Skeletal muscle cell (primary cell): ENCODE measurements at places on chromosomes 4 and X.
A peak's percentile ranks its signal among the peaks of the same experiment; 100 is the strongest.

DNA sequence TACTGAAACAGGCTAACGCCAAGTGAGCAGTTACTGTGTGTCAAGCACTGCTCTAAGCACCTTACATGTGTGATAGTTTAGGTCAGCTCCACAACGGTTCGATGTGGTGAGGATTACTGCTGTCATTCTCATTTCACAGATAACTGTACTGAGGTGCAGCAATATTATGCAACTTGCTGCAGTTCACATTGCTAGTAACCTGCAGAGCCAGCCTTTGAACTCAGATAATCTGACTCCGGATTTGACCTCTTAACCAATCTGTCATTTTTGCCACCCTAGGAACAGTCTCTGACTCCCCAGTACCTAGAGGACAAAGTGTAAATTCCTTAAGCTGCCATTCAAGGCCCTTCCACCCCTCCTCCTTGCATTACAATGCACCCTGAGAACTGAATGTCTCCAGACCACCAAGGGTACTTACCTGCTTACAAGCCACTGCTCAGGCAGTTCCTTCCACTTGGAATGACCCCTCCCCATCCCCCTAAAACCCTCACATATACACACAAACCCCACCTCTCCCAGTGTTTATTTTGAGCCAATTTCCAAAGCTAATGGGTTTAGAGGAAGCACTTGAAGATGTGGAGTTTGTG, 24.9 kb downstream of the EFNB1 start:
- DNase-seq = no peak

DNA sequence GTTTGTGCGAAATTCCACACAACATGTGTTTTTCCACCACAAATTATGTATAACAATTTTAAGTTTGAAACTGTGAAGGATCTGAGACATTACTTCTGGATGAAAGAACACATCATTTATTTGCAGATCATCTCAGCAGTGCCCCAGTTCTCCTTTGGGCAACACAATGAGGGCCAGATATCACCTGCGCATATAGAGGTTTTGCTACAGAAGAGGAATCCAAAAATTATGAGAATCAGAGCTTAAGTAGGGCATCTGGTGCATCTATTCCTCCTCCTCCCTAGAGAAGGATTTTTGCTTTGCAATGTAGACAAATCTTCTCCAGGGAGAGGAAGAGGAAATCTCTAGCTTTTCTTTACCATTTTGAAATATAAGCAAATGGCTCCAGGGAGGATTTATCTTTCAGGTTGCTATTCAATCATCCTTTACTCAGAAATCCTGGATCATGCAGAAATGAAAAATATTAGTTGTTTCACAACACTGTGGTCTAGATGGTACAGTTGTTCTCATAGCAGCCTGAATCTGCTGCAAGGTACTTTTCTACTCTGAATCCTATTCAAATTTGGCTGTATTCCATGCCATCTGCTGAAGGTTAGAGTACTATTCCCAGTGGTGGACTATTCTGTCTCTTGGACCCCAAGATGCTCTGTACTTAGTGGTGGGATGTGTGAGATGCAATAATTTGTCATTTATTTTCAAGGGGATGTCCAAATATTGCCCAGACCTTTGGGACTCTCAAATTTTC, 132.1 kb downstream of the SNCA start:
- no peak for DNase-seq

GRCh38 chr4:32932156-32932555, 2212.0 kb downstream of the PCDH7 start:
- DNase-seq = no peak

DNA sequence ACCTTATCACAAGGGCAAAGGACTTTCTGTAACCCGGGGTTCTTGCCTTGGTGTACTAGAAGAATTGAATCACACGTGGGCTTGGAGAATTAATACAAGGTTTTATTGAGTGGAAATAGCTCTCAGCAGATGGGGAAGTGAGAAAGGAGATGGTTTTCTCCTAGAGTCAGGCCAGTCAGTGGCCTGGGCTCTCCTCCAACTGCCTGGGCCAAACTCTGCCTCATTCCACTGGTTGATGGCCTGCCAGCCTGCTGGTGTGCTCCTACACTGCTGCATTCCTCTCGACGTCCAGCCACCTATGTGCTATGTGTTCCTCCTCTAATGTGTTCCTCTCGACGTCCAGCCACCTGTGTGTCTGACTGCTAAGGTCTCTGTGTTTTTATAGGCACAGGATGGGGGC, 35.3 kb upstream of the SPIN2A start:
- no peak for DNase-seq

GRCh38 chr4:186169333-186169944, 21.9 kb upstream of the CYP4V2 start:
- no peak for DNase-seq

- no peak for DNase-seq
These were observed 349.8 kb upstream of the CPEB2 start for GRCh38 chr4:14652522-14652921.

- no peak for DNase-seq
These were observed 144.3 kb downstream of the RTL3 start for GRCh38 chrX:78514852-78515251.

DNA sequence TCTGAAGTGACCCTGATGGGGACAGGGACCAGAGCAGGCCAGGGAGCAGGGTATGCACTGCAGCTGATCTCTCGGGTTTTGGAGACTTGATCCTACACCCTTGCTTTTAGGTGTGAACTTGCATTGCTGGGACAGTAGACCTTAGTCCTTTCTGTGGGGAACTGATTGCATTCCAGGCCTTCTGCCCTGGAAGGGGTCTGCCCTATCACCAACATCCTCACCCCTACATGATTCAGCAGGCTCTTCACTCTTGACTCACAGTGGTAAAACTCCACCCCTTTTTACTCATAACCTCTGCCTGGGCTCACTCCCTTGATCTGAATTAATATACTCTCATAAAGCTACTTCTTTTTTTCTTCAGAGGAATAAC, 6.6 kb upstream of the DDX60L start:
- peak; percentile 41 for DNase-seq

GRCh38 chr4:949656-950055, 17.4 kb downstream of the TMEM175 start:
- no peak for DNase-seq

- no peak for DNase-seq
These were observed 14.3 kb downstream of the HNRNPDL start for GRCh38 chr4:82415922-82416365.

DNA sequence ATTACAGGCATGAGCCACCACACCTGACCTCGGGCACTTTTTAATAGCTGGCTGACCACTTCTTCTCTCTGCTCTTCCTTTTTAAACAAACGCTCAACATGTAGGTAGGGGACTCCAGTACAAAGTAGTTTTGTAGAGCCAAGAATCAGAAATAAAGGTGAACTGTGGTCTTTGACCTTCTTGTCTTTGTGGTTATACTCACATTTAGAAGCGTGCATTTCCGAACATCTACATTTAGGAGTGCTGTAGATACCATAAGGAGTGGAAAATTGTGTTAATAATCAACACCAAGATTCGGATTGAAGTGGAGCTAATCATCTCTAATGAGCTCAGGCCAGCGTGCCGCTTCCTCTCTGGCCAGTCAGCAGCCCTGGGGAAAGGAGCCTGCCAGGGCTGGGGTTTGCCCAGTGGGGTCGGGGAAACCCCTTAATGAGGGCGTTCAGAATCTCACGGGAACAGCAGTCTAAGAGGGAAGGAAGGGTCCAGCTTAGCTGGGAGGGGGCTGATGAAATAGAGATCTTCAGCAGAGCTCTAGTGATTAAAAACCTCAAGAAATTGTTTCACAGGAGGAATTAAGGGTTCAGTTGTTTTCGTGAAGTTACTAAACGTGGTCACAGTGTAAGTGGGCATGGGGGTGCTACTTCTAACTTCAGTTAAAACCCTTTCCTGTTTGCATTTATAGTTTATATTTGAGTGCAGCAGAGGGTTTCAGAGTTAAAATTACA, 81.2 kb downstream of the GAB1 start:
- no peak for DNase-seq

- no peak for DNase-seq
These were observed 430.9 kb downstream of the MAPK10 start for GRCh38 chr4:85928775-85929591.

GRCh38 chrX:30495468-30495867, 82.1 kb downstream of the TASL start:
- no peak for DNase-seq

GRCh38 chr4:37767546-37767945, 58.9 kb upstream of the PGM2 start:
- peak; percentile 35 for DNase-seq

GRCh38 chr4:168634276-168634802, 137.5 kb downstream of the PALLD start:
- DNase-seq = peak; percentile 98

- DNase-seq = no peak
These were observed 14.1 kb upstream of the CNOT6L start for GRCh38 chr4:77833126-77833724.

DNA sequence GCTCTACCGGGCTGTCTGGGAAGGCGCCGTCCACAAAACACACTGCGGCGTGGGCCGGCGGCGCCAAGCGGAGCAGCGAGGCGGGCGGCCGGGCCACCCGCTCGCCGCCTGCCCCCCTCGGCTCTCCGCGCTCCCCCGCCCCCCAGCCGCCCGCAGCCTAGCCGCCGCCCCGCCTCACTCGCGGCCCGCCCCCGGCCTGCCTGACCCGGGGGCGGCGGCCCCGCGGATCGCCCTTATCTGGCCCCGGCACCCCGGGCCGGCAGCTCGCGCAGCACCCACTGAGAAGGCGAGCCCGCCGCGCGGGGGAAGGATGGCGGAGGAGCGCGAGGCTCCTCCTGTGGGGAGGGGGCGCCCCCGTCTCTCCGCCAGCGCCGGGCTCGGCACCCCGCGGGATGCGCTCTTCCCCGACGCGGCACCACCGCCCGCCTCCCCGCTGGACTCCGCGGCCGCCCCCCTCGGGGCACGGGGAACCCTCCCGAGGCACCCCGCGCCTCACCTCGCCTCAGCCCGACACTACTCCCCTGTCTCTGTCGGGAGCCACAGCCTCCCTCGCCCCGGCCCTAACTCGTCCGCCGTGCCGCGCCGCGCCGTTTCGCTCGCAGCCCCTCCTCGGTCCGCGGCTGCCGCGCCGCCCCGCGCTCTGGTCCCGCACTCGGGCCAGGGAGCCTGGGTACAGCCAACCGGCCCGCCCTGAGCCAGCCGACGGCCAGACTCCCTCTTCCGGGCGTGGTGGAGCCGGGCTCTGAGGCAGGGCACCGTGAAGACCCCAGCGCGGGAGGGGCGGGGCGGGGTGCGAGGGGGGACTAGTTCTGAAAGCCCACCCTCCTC, 566 bp downstream of the ATP11C start:
- no peak for DNase-seq

DNA sequence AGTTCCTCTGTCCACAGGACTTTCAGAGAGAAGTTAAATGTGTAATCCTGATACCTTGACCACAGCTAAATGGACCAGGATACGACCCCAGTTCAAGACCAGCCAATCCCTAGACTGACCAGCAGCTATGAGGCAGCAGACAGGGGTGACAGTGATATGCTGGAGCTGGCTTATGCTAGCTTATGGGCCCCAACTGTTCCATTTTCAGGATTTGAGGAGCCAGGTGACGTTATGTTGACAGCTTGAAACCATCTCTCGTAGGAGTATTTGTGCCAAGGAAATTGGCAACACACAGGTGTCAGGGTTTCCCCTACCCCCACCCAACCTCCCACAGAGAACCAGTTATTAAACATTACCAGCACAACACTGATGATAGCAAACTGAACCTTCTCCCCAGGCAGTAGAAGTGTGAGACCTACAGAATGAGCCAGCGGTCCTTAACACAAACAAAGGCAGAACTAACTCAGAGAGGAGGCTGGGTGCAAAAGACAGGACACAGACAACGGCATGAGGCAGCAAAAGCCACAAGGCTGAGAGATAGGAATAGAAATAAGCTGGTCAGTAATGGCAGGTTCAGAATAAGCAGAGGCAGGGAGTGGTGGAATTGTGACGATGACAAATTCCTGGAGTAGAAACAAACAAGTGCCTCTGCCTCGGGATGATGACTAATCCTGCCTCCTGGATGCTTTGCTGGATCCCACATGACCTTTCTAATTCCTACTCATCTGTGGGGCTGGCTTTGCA, 85.6 kb upstream of the CPEB2 start:
- no peak for DNase-seq

DNA sequence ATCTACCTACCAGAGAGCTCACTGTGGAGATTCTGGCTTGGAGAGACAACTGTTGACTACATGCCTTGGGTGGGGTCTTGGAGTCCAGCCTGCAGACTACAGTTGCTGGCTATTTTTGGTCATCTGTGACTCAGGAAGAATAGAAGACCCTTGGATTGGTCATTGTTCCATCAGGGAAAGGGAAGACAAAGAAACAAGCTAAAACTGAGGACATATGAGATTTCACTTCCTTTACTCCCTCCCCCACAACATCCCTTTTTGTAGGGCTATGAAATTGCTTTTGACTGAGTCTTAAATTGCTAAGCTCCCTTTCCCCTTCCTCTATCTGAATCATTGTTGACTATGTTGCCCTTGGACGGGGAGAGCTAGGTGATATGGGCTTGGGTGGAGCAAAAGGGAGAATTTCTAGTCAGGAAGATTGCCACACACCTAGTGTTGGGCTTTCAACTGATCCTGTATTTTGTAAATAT, 11.7 kb downstream of the MSN start:
- DNase-seq = no peak

GRCh38 chr4:48139691-48140090, 5.6 kb upstream of the TXK start:
- DNase-seq = no peak

DNA sequence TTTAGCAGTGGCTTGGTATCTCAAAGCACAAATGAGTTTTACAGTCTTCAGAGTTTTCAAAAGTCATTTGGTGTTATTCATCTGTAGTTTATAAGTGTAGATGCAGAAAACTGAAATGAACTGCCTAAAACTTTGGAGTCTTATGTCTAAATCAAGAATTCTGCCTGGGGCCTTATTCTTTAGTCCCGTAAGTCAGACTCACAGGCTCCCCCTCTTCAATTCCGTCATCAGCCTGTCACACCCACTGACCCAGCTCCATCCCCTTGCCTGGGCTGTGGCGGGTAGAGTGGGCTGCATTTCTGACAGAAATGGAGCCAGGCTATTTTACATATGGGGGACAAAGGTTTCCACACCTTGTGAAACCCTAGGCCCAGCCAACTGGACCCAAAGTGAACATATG, 44.3 kb downstream of the TSPAN5 start:
- no peak for DNase-seq

DNA sequence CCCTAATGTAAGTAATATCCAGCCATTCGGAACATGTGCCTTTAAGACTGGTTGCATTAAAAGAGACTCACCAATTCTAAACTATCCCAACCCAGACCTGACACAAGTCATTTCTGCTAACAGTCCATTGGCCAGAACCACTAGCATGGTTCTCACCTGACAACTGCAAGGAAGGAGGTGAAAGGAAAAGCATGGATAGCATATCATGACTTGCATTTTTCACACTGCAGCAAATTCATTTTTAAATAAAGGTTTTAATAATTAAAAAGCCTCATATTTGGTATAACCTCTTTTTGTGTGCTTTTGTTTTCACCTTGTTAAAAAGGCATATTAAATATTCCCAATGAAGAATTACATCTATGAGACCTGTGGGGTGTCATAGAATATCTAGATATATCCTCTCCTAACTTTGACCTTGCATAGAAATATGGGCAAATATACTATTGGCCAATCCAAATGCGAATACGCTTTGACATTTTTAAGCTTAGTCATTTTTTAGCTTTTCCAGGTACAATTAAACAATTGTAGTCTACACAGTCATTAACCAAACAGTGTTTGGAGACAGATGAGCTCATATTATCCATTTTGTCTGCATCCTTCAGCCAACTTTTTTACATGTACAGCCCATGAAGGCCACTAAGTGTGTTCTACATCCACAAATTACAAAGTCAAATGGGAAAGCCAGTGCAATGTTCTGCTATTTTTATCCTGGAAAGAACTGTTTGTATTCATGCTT, 295.3 kb downstream of the PDGFC start:
- DNase-seq = no peak
